Astrocyte (in vitro differentiated cells and primary cell): ENCODE measurements at places on chromosomes 16 and 17. TPM values are rescaled to one million over a fixed set of nuclear protein-coding genes. Genes with fewer than 3 reads are reported as not detected.

MYH3 gene
- 1.9 TPM in 2 replicates for total RNA-seq

DNA sequence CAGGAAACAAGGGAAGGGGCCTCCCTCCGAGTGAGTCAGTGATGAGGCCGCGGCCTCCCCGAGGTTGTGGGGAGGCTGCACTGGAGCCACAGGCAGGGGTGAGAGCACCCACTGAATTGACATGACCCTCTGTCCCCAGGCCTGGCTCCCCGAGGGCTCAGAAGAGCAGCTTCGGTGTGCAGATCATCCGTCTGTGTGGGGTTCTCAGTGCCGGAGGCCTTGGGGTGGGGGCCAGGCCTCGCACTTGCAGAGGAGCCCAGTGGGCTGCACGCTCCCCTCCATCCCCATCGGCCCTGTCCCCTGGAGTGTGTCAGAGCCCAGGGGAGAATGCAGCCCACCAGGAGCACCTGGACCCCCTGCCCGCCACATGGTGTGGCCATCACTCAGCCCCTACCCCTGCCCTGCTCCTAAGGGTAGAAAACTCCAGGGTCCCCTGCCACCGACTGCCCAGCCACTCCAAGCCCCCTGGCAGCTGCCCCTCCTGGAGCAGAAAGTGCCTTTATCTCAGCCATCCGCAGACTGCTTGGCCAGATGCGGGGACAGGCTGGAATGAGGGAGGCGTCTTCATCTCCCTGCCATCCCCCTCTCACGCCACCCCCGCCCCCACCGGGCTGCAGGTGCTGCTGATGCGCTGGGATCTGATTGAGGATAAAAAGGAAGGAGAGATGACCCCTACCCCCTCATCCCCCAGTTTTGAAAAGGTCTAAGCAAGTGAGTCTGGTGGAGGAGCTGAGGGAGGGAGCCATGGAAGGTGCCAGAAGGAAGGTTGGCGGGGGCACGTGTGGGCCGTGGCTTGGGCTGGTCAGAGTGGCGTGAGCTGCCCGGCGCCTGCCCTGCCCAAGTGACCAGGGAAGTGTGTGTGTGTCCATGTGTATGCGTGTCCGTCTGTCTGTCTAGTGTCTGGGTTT lies 358.3 kb downstream of the SEC14L1 start:
- no peak overlapping the region for H3K4me3 ChIP-seq
- no peaks in the 10 kb centered on the region for H3K27me3 ChIP-seq
- DNase-seq = no peak
- peaks cover 7% of the 10 kb centered on the region for H3K36me3 ChIP-seq
- no peak overlapping the region for H3K27ac ChIP-seq

DNA sequence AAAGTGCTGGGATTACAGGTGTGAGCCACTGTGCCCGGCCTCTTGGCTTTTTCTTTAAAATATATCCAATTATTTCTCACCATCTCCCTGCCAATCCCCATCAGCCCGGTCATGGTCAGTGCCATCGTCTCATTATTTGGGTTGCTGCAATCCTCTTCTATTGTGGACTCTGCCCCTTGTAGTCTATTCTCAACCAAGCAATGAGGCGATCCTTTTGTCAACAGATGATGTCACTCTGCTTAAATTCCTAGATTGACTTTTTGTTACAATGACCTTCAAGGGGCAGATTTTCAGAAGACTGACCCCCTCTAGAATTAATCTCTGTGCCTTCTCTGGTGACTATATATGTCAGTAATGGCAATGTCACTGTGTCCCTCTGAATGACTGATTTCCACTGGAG lies 384.7 kb downstream of the UTP18 start:
- H3K4me1 ChIP-seq = no peaks in the 10 kb centered on the region
- H3K4me3 ChIP-seq = no peak overlapping the region
- H3K36me3 ChIP-seq = no peaks in the 10 kb centered on the region
- no peak for DNase-seq
- no peaks in the 10 kb centered on the region for H3K27me3 ChIP-seq

- H3K4me3 ChIP-seq = no peak overlapping the region
- DNase-seq = peak; percentile 55
- no peaks in the 10 kb centered on the region for H3K36me3 ChIP-seq
- peaks cover 3% of the 10 kb centered on the region for H3K4me1 ChIP-seq
- no peak overlapping the region for H3K27ac ChIP-seq
Observed at GRCh38 chr17:15169676-15170075, 95.5 kb downstream of the PMP22 start.

RHBDL1 gene
- 4.0 and 4.9 TPM in 2 replicates for total RNA-seq

- H3K27me3 ChIP-seq = no peaks in the 10 kb centered on the region
- no peak overlapping the region for H3K4me3 ChIP-seq
- no peak overlapping the region for H3K27ac ChIP-seq
- H3K36me3 ChIP-seq = peaks cover 2% of the 10 kb centered on the region
Observed at GRCh38 chr16:1762879-1763520, 8.3 kb downstream of the NME3 start.

GRCh38 chr16:72501739-72502593 lies 330.0 kb upstream of the PMFBP1 start:
- no peaks in the 10 kb centered on the region for H3K27me3 ChIP-seq
- no peaks in the 10 kb centered on the region for H3K4me1 ChIP-seq
- H3K4me3 ChIP-seq = no peak overlapping the region
- H3K36me3 ChIP-seq = no peaks in the 10 kb centered on the region

DNAH9 gene
- total RNA-seq = not detected in 2 replicates

TNFRSF13B gene
- not detected in 2 replicates for total RNA-seq

GRCh38 chr17:68389041-68389440 lies 68.3 kb downstream of the WIPI1 start:
- no peaks in the 10 kb centered on the region for H3K27me3 ChIP-seq
- no peak for DNase-seq
- H3K4me1 ChIP-seq = peaks cover 6% of the 10 kb centered on the region
- no peaks in the 10 kb centered on the region for H3K36me3 ChIP-seq
- no peak overlapping the region for H3K4me3 ChIP-seq

TAX1BP3 gene
- total RNA-seq = 193 and 194 TPM in 2 replicates

- DNase-seq = no peak
- H3K36me3 ChIP-seq = no peaks in the 10 kb centered on the region
- no peak overlapping the region for H3K4me3 ChIP-seq
- no peak overlapping the region for H3K27ac ChIP-seq
- no peaks in the 10 kb centered on the region for H3K27me3 ChIP-seq
Observed at GRCh38 chr16:25264597-25264996, 7.0 kb upstream of the ZKSCAN2 start.

- no peaks in the 10 kb centered on the region for H3K27me3 ChIP-seq
- H3K36me3 ChIP-seq = peaks cover 8% of the 10 kb centered on the region
- H3K27ac ChIP-seq = no peak overlapping the region
- no peaks in the 10 kb centered on the region for H3K4me1 ChIP-seq
- no peak overlapping the region for H3K4me3 ChIP-seq
Observed at GRCh38 chr16:85663891-85664321, 24.8 kb downstream of the GINS2 start.

- H3K4me3 ChIP-seq = no peak overlapping the region
- H3K27me3 ChIP-seq = no peaks in the 10 kb centered on the region
- no peak overlapping the region for H3K27ac ChIP-seq
- peaks cover 22% of the 10 kb centered on the region for H3K4me1 ChIP-seq
- DNase-seq = no peak
- no peaks in the 10 kb centered on the region for H3K36me3 ChIP-seq
Observed at GRCh38 chr17:35080536-35080935, 17.0 kb upstream of the RFFL start.

USH1G gene
- 0.14 TPM in 1 of 2 replicates, not detected in the other for total RNA-seq

- peaks cover 3% of the 10 kb centered on the region for H3K36me3 ChIP-seq
- H3K4me3 ChIP-seq = no peak overlapping the region
- DNase-seq = no peak
- H3K4me1 ChIP-seq = no peaks in the 10 kb centered on the region
- no peaks in the 10 kb centered on the region for H3K27me3 ChIP-seq
Observed at GRCh38 chr16:30858829-30859423, 35.0 kb downstream of the BCL7C start.

- no peaks in the 10 kb centered on the region for H3K36me3 ChIP-seq
- no peak for DNase-seq
- H3K4me1 ChIP-seq = no peaks in the 10 kb centered on the region
- no peak overlapping the region for H3K27ac ChIP-seq
- no peak overlapping the region for H3K4me3 ChIP-seq
Observed at GRCh38 chr16:82236415-82236814, 66.4 kb upstream of the MPHOSPH6 start.

ABI3 gene
- 0.31 and 0.77 TPM in 2 replicates for total RNA-seq

CWC25 gene
- total RNA-seq = 12.4 and 13.7 TPM in 2 replicates

FOXK2 gene
- total RNA-seq = 57.9 and 68.0 TPM in 2 replicates

CACNG5 gene
- not detected in 2 replicates for total RNA-seq

DNA sequence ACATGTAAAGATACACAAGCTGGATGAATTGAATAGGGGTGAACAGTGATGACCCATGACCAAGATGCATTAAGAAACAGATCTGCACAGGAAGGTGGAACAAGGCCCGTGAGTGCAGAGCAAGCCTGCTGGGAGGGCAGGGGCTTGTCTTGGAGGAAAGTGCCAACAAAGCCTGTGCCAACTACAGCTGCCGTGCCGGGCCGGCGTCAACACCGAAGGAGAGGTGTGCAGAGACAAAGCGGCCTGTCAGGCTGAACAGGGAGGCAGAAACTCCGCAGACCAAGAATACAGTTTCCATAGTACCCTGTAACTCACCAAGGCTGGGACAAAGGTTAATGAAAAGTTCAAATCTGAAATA lies 46.7 kb downstream of the ANKRD11 start:
- H3K4me3 ChIP-seq = no peak overlapping the region
- H3K36me3 ChIP-seq = no peaks in the 10 kb centered on the region
- no peak overlapping the region for H3K27ac ChIP-seq
- H3K4me1 ChIP-seq = peaks cover 31% of the 10 kb centered on the region

EVPLL gene
- not detected in 2 replicates for total RNA-seq

- H3K4me3 ChIP-seq = peak overlapping the region; percentile 88
- no peaks in the 10 kb centered on the region for H3K36me3 ChIP-seq
- H3K27ac ChIP-seq = peak overlapping the region; percentile 77
- peaks cover 41% of the 10 kb centered on the region for H3K4me1 ChIP-seq
Observed at GRCh38 chr16:2008631-2009163, 924 bp downstream of the ZNF598 start.

ZDHHC1 gene
- total RNA-seq = 3.7 and 4.4 TPM in 2 replicates

DNA sequence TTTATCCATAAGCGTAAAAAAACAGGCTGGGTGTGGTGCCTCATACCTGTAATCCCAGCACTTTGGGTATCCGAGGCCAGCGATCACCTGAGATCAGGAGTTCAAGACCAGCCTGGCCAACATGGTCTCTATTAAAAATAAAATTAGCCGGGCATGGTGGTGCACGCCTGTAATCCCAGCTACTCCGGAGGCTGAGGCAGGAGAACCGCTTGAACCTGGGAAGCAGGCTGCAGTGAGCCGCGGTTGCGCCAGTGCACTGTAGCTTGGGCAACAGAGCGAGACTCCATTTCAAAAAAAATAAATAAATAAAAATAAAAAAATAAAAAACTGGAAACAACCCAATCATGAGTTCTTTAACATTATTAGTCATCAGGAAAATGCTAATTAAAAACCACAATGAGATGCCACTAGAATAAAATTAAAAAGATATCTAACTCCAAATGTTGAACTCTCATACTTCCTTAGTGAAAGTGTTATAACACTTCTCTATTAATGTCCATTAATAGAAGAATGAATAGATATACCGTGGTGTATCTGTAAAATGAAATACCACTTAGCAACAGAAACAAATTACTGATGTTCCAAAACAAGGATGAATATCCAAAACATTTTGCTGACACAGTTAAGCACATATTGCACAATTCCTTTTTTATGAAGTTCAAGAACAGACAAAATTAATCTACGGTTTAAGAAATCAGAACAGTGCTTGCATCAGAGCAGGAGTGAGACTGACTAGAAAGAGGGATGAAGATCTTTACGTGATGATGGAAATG lies 13.1 kb downstream of the MPHOSPH6 start:
- no peaks in the 10 kb centered on the region for H3K4me1 ChIP-seq
- no peak overlapping the region for H3K27ac ChIP-seq
- H3K27me3 ChIP-seq = no peaks in the 10 kb centered on the region
- H3K36me3 ChIP-seq = peaks cover 2% of the 10 kb centered on the region
- no peak overlapping the region for H3K4me3 ChIP-seq

- H3K4me1 ChIP-seq = no peaks in the 10 kb centered on the region
- no peak overlapping the region for H3K4me3 ChIP-seq
- H3K27me3 ChIP-seq = no peaks in the 10 kb centered on the region
Observed at GRCh38 chr17:73591296-73592078, 52.8 kb downstream of the SDK2 start.

EPX gene
- total RNA-seq = not detected in 2 replicates

- peak overlapping the region; percentile 5 for H3K4me3 ChIP-seq
- H3K4me1 ChIP-seq = peaks cover 58% of the 10 kb centered on the region
- no peak for DNase-seq
- H3K27me3 ChIP-seq = no peaks in the 10 kb centered on the region
Observed at GRCh38 chr17:7839190-7839875, 5.3 kb downstream of the KDM6B start.

GRCh38 chr17:41738077-41738800 lies 3.8 kb upstream of the HAP1 start:
- H3K4me3 ChIP-seq = no peak overlapping the region
- DNase-seq = peak; percentile 28
- no peak overlapping the region for H3K27ac ChIP-seq
- no peaks in the 10 kb centered on the region for H3K36me3 ChIP-seq

DNA sequence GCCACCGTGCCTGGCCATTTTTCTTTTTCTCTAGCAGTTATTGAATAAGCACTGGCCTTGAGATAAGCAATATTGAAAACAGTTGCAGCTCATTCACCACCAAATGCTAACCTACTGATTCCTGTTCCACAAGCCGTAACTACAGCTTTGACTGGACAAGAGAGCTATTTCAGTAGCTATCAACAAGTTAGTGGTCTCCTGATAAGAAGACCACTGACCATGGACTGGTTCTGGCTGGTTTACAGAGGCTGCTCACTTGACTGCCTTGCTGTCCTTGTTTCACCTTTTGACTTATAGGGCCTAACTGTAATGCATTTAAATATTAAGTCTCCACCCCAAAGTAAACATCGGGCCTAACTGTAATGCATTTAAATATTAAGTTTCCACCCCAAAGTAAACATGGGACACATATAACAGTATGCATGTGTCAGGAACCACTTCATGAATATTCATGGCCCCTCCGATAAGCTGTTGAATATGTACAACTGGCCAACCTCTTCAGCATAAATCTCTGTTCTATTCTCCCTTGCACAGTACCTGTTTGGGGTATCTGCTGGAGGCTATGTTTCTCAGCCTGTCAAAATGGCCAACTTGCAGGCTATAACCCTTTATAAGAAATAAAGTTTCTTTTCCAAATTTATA lies 94.1 kb downstream of the USP32 start:
- H3K4me1 ChIP-seq = no peaks in the 10 kb centered on the region
- H3K4me3 ChIP-seq = no peak overlapping the region
- no peak for DNase-seq
- H3K27me3 ChIP-seq = no peaks in the 10 kb centered on the region
- H3K36me3 ChIP-seq = no peaks in the 10 kb centered on the region
- H3K27ac ChIP-seq = no peak overlapping the region

DERL2 gene
- total RNA-seq = 90.1 and 99.6 TPM in 2 replicates

DNA sequence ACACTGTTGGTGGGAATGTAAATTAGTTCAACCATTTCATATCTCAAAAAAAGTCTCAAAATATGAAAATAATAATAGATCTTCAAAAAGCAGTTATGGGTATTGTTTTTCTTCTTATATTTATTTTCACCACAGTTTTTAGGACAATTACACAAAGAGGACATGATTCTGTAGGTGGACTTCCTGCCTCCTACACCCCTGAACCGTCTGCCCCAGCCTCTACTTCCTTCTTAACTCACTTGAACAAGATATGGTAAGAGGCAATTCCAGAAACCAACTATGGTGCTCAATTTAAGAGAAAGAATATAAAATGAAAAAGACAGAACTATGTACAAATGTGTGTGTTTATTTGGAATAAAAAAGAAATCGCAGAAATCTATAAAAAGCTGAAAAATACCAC lies 74.1 kb upstream of the MON1B start:
- no peaks in the 10 kb centered on the region for H3K36me3 ChIP-seq
- H3K27ac ChIP-seq = no peak overlapping the region
- no peak for DNase-seq
- H3K4me3 ChIP-seq = no peak overlapping the region

CNTNAP1 gene
- 11.4 and 16.4 TPM in 2 replicates for total RNA-seq
